ENCODE measurements at places on chromosomes 3 and 15.

DNA sequence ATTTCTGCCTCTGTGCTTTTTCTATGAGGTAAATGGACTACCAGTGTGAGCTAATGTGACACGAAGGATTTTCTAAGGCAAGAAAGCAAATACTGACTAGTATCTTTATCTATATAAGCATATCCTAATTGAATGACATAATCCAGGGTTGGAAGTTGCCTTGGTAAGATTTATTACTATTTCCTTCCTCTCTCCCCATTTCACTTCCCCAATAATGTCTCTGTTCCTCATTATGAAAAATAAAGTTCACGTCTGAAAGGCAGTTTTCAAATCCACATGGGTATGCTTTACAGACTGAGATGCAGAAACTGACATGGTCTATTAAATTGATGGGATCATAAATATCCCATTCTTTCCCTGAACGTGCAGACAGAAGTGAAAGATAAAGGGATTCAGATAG lies 86.0 kb downstream of the DTWD1 start:
- DNase-seq: no peak

DNA sequence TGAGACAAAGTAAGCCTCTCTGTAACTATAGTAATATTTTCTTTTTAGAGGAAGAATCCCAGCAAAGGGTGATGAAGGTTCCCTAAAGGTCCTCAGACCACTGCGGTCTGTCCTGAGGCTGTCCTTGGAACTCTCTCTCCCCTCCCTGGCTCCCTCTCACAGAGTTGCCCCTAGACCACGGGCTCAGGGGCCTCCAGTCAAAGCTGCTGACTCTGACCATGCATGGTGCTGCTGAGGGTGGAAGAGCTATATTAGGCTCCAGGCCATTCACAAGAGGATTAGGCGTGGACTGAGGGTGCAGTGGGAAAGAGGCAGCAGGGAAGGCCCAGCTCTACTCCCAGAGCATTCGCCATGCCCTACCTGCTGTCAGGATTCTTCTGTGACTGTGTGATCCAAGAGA lies 14.6 kb downstream of the CAPN3 start:
- DNase-seq: no peak

GRCh38 chr3:72426618-72427397 lies 421.4 kb downstream of the SHQ1 start:
- DNase-seq: no peak

DNA sequence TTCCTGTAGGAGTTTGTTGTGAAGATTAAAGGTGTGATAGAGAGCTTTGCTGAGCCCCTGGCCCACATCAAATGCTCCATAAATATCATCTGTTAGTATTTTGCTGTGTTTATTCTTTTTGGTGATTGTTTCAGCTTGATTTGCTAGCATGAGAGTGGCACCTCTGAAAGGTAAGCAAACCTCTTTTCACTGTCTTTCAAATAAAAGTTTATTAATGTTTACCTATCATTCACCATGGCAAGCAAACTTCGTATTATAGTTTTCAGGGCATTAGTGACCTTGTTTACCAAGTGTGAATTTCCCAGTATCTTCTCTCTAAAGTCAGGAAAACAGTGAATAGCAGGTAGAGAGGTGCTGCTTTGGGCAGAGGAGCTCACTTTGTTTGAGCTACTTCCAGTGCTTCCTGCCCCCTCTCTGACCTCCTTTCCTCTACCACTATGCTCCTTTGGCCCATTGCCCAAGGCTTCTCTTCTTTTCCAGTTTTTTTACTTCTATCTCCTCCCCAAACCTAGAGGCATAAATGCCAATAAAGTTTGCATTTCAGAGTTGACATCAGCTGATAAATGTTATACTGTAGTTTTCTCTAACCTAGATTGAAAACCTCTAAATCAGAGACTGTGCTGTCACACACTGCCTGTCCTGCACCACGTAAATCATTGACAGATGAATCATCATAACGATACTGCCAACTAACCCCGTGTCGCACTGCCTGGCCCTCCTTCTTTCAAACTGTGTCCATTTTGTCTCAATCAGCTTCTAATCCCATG lies 569.0 kb downstream of the TUSC7 start:
- no peak for DNase-seq

DNA sequence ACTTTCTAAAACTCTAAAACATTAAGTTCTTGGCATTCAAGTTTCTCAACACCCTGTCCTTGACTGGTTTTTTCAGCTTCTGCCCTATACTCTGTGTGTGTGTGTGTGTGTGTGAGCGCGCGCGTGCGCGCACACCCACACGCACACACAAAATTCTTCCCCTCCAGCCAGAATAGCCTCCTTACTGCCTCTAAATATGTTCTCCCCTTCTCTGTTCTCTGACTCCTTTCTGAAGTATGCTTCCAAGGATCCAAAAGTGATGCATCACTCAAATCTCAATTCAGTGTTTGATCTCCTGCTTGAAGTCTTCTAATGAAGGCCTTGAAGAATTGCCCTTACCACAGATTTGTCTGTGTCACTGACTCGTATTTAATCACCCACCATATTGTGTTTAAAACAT lies 129.8 kb downstream of the SLC25A26 start:
- DNase-seq: no peak

- DNase-seq: peak; percentile 15
Observed at GRCh38 chr3:188006726-188007393, 147.1 kb upstream of the LPP start.

DNA sequence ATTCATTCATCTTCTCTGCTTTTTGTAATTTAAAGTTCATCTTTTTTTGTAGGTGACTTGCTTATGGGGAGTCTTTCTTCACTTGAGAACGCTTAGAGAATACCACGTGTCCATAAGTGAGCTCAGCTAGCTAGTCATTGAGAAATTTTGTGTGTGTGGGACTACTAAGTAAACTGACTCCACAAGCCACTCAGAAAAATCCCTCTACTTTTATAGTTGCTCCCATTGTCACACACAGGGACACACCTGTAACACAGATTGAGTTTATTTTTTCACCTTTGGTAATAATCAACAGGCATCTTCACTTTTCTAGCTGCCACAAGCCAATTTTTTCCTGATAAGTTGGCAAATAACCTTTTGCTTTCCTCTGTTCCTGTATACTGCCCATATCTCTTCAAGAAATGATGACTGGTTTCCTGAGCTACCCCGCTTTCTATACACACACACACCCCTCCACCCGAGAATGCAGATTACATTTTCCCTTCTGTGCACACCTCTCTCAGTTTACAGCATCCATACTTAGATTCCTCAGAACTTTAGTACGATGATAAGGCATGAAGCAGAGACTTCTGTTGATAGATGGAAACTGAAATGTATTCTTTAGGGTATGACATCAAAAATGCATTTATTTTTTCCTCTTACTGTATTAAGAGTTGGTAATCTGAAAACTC lies 4.6 kb downstream of the TSC22D2 start:
- DNase-seq: no peak

DNA sequence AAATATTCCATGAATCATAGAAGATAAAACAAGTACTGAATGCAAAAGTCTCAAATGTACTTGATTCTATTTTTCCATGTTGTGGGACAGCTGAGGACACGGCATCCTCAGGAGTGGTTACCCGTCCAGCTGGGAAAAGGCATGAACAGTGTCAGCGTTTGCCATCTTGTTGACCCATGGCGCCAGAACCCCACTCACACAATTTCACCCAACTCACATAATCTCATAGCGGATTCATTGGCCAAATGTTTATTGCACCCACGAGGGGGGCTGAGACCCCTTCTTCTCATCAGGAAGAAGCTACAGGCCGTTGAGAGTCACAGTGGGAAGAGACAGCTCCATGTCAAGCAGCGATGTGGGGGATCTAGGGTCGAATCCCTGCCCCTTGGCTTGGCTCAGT lies 72.9 kb downstream of the OCA2 start:
- no peak for DNase-seq

GRCh38 chr3:150691414-150692040 lies 12.2 kb downstream of the ERICH6 start:
- no peak for DNase-seq

- no peak for DNase-seq
Observed at GRCh38 chr3:8899876-8900460, 63.3 kb downstream of the RAD18 start.

GRCh38 chr3:139564294-139564861 lies 24.8 kb upstream of the RBP1 start:
- no peak for DNase-seq

DNA sequence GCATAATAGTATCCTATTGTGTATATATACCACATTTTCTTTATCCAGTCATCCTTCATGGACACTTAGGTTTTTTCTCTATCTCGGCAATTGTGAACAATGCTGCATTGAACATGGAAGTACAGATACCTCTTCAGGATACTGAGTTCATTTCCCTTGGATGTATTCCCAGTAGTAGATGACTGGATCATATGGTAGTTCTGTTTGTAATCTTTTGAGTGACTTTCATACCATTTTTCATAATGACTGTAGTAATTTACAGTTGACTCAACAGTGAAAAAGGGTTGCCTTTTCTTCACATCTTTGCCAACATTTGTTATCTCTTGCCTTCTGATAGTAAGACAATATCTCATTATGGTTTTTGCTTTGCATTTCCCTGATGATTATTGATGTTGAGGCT lies 21.8 kb downstream of the MYH15 start:
- no peak for DNase-seq

DNA sequence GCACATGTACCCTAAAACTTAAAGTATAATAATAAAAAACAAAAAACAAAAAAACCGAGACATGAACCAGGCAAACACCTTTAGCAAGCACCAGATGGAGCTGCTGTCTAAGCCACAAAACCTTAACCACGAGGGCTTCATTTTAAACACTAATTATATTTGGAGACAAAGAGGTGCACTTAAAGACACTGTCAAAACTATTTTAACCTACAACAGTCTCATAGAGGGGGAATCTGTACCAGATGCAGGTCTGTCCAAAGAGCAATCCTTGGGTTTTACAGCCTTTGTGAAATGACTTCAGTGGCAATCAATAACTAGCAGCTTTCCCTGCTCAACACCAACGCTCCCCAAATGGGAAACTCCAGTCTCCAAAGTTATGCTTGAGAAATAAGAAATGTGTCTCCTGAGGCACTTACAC lies 115.7 kb upstream of the TSPAN3 start:
- no peak for DNase-seq

- DNase-seq: peak; percentile 73
Observed at GRCh38 chr15:70327856-70328678, 230.3 kb upstream of the TLE3 start.

GRCh38 chr3:114454551-114455251 lies 160.9 kb downstream of the TIGIT start:
- peak; percentile 11 for DNase-seq

DNA sequence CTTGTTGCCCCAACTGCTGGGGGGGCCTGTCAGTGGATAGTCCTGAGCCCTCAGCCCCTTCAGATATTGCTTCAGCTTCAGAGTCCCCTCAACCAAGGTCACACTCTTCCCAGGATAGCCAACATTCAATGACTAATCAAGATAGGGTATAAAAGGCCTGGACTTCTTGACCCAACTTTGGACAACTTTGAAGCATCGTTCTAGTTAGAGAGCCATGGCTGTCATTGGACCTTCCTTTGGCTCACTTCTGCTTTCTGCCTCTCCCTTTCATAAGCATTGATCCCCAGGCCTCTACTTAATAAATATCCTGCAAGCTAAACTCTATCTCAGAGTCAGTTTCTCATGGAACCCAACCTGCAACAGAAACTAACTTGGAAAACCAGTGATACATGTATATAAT lies 31.3 kb upstream of the DCLK3 start:
- no peak for DNase-seq

GRCh38 chr15:26720546-26720945 lies 52.3 kb downstream of the GABRB3 start:
- no peak for DNase-seq

- no peak for DNase-seq
Observed at GRCh38 chr3:105354429-105354828, 12.3 kb upstream of the ALCAM start.

Measured in naive B cell (primary cell).